ENCODE measurements at places on chromosomes 3 and 15.
A peak's percentile ranks its signal among the peaks of the same experiment; 100 is the strongest.

GRCh38 chr3:34925851-34926250 is 713.5 kb upstream of the ARPP21 start:
- no peak for DNase-seq

- no peak for DNase-seq
Observed at GRCh38 chr3:25025236-25025635, 402.8 kb upstream of the RARB start.

GRCh38 chr3:99929745-99930139 is 112.1 kb downstream of the CMSS1 start:
- DNase-seq = no peak

- DNase-seq = no peak
Observed at GRCh38 chr3:168250415-168250861, 154.7 kb upstream of the GOLIM4 start.

GRCh38 chr3:56758539-56758981 is 43.2 kb downstream of the ARHGEF3 start:
- DNase-seq = no peak

- no peak for DNase-seq
Observed at GRCh38 chr3:7917443-7918151, 584.0 kb upstream of the LMCD1 start.

DNA sequence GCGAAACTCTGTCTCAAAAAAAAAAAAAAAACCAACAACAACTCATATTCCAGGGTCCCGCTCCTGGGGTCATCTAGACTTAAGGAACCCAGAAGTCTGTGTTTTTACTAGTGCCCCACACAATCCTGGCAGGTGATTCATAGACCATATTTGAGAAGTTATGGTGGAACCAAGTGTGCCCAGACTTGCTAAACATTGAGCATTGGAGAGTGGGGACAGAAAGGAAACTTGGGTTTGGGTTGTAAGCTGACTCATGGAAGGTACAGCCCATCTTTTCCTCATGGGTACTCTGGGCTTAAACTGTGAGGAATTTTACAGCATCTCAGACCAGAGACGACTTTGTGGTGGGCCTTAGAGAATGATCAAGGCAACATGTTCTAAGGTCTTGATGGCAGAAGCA is 18.3 kb upstream of the IGF2BP2 start:
- no peak for DNase-seq

- no peak for DNase-seq
Observed at GRCh38 chr15:35150361-35150760, 65.3 kb upstream of the NANOGP8 start.

DNA sequence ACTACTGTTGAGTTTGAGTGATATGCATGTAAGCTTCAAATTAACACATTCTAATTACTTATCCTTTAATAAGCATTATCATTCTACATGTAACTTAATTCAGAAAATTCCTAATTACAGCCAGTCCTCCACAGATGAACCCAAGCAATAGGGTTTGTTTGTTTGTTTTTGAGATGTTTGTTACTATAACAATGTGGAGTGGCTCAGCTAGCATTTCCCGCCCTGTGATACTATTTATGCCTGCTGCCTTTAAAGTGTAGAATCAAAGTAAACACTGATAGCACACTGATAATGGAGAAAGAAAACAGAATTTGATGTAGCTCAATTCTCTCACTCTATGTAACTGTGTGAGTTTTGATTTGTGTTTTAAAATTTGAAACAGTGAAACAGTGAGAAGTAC is 105.1 kb upstream of the IGF1R start:
- no peak for DNase-seq

DNA sequence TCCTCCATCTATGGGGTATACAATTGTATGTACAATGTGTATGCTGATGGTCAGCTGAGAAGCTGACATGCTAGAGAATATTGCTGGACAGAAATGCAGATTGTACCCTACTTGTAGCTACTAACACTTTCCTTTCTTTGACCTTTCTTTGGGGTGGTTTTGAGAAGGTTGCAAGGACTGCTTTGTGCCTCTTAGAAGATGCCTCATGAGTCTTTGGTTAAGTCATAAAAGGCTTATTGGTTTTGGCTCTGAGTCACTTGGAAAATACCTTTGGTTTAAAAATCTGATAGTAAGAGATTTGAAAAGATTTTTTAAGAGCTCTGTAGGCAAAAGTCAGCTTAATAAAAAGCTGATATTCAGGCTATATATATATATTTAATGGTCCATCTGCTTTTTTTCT is 71.5 kb downstream of the ZMAT3 start:
- no peak for DNase-seq

DNA sequence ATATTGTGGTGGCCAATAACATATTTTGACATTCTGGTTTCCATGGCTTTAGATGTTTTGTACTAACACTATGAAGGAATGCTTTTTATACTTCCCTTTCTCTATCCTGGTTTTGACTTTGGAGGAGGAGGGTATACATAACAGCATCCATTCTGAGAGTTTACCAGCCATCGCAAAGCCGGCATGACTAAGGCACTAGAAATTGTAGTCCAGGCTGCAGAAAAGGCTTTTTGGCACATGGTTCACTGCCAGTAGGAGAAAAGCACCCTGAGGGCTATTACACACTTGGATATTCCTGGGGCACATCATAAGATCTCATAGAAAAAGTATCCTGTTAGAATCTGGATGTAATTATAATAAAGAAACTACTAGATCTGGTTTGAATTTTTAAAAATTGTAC is 101.8 kb downstream of the STT3B start:
- DNase-seq = no peak

GRCh38 chr3:28317438-28318022 is 31.0 kb upstream of the ZCWPW2 start:
- peak; percentile 52 for DNase-seq

- DNase-seq = peak; percentile 61
Observed at GRCh38 chr15:82750831-82751180, 41.1 kb upstream of the AP3B2 start.

DNA sequence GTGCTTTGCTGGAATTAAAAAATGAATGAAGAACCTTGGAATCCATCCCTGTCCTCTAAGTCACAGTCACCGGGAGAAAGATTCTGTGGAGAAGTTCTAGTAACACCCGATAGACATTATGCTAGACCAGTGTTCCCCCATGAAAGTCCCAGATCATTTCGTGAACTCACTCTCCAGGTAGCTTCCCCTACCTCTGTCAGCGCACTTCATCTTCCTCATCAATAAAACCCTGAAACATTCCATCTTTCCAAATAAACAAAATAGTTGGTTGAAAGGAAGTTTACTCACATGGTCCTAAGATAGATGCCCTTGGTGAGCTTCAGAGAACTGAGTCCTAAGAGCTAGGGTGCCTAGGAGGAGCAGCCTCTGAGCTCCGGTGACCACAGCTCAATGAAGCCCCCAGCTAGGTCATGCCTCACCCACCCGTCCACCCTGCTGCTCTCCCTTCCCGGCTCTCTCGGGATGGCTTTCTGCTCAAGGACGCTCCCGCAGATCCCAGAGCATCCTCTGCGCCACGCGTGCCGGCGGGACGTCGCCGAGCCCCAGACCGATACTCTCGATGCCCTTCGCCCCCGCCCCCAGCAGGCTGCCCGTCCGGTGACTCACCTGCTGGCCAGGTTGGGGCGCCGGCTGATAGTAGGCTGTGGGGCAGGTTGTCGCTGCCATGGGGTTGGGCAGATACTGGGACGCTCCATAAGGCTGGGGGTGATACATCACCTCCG is 776 bp downstream of the VGLL3 start:
- DNase-seq = no peak

- DNase-seq = no peak
Observed at GRCh38 chr3:167484551-167484950, 10.7 kb upstream of the SERPINI2 start.

GRCh38 chr3:141268306-141268705 is 36.7 kb downstream of the PXYLP1 start:
- no peak for DNase-seq

DNA sequence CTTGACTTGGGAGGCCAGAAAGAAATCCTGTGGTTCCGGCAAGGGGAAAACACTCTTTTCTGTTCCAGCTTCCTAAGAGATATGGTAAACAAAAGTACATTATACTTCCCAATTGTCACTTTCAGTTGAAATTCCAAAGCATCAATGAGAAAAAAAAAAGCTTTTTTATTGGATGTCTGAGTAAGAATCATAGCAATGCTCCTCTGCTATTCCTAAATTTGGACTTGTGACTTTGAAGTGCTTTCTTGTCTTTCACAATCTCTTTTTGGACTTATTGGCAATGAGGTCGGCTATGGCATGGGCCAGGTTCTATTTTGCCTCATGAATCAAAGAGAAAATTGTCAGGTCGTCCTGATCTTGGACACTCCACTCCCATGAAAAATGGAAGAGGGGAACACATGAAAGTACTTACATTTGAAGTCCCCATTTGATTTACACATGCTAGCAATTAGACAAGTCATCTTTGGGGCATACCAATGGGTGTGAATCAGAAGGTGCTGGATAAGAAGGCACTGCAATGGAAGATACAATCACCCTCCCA is 170.5 kb downstream of the GREM1 start:
- no peak for DNase-seq

GRCh38 chr3:107643038-107643883 is 120.5 kb downstream of the BBX start:
- peak; percentile 6 for DNase-seq

DNA sequence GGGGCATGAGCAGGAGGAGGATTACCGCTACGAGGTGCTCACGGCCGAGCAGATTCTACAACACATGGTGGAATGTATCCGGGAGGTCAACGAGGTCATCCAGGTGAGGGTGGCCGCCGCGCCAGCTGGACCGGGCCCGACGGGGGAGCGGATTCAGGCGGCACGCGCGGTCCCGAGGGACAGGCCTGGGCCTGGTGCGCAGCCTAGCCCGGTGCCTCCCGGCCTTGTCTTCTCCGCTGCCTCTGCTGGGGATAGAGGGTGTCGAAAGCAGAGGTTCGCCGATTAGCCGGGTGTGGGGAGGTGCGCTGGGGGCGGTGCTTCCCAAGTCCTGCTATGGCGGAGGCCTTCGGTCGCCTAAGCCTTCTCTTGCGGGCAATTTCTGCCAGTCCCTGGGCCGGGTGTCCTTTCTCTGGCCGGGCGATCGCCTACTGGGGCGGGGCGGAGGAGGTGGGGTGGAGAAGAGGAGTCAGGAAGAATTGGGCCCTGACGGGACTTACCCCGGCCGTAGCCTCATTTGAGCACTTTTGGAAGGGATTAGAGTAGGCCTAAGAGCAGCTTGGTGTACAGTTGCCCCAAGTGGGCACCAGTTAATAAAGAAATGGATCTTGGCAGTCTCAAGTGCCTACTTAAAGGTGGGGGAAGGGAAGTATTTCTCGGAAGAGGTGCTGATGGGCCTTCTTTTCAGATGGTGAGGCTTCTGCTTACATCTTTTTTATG is 940 bp downstream of the ARIH1 start:
- DNase-seq = peak; percentile 94

- DNase-seq = no peak
Observed at GRCh38 chr3:10204921-10205320, 40.2 kb downstream of the IRAK2 start.

- no peak for DNase-seq
Observed at GRCh38 chr3:72763751-72764440, 84.3 kb downstream of the SHQ1 start.

DNA sequence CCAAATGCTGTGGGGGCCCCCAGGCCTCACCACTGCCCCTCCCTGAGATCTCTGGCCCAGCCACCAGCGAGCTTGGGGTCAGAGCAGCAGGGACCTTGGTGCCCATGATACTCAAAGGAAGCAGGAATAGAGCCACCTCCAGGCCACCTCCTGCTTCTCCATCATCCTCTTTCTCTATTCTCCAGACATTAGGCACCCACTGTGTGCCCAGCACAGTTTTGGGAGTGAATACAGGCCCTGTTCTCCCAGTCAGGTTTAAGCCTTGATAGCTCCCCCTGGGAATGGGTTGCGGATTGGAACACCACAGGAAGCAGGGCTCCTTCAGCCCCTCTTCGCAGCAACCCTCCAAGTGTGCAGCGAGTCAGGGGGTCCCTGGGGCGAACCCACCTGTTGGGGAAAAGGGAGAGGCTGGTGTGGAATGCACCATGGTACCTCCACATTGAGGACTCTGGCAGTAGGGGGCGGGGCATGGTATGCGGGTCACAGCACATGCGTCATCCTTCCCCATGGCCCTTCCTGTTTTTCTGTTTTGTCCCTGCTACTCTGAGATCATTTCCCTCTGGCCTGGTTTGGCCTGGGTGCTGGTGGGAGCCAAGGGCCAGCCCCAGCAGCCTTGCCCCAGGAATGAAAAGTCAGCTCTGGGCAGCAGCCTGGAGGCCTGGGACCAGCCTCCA is 14.2 kb upstream of the SEMA3B start:
- DNase-seq = no peak

DNA sequence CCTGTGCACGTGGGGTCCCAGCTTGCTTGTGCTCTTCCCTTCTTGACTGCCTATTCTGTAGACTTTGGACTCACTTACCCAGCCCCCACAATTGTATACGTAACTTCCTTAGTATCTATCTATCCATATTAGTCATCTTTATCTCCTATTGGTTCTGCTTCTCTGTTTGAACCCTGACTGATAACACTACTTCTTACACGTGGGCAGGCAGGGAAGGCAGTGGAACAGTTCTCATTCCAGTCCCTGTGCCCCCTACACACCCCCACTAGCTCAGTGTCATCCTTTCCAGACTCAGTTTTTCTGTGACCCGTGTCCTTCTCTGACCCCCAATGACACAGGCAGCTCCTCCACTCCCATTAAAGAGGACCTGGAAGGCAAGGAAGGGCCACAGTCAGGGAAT is 74.2 kb upstream of the FBN1 start:
- DNase-seq = peak; percentile 63

- peak; percentile 31 for DNase-seq
Observed at GRCh38 chr3:45832699-45833098, 9.2 kb downstream of the LZTFL1 start.

DNA sequence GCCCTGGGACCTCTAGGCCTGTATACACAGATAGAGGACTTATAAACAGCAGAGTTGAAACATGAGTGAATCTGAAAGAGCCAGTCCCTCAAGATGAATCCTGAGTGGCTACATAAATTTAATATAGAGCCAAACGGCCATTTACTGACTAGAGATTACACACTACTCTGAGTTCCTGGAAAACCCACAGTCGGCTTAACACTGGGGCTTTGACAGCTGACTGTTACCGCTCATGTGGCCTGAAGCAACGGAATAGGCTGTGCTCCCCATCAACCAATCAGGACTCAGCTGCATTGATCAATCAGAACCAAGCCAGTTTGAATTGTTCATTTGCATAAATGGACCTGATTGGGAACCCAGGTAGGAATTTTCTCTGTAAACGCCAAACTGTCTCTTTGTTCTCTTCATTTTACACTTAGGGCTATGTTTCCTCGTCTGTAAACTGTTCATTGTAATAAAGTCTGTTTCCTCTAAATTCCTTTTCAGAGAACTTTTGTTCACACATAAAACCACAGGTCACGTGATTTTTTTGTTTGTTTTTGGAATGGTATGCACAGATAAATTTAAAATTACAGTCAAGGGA is 40.5 kb downstream of the CCNL1 start:
- peak; percentile 38 for DNase-seq
